Panc1 (cell line): ENCODE measurements at places on chromosomes 7 and 10.

- H3K27ac ChIP-seq, result no peak overlapping the region
- no peaks in the 10 kb centered on the region for H3K36me3 ChIP-seq
- H3K27me3 ChIP-seq, result no peaks in the 10 kb centered on the region
- no peak overlapping the region for H3K4me3 ChIP-seq
These were observed 1284.1 kb upstream of the AUTS2 start for GRCh38 chr7:68314208-68314607.

GRCh38 chr7:22386865-22387264, 29.9 kb upstream of the RAPGEF5 start:
- no peaks in the 10 kb centered on the region for H3K4me1 ChIP-seq
- H3K36me3 ChIP-seq, result no peaks in the 10 kb centered on the region
- no peak for DNase-seq
- H3K27me3 ChIP-seq, result no peaks in the 10 kb centered on the region; the same call in 1 of the 2 replicates
- no peak overlapping the region for H3K4me3 ChIP-seq
- H3K27ac ChIP-seq, result no peak overlapping the region

DNA sequence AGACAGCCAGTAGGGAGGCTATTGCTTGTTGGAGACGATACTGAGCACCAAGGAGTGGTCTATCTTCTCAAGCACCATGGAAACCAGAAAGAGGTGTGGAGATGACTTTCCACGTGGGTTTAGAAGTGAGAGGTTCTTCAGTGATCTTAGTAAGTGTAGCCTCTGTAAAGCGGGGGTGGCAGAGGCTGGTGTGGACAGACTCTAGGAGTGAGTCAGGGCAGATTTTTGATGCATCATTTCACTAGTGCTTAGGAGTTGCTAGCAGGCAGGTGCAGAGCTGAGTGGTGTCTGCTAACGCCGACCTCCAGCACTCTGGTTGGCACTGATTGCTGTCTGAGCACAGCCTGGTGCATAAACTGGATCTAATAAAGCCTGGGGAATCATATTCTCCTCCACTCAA, 78.4 kb upstream of the ADO start:
- H3K36me3 ChIP-seq, result no peaks in the 10 kb centered on the region
- H3K27ac ChIP-seq, result no peak overlapping the region
- no peak for DNase-seq
- H3K4me3 ChIP-seq, result no peak overlapping the region
- no peaks in the 10 kb centered on the region for H3K4me1 ChIP-seq
- H3K27me3 ChIP-seq, result peaks cover 45% of the 10 kb centered on the region

- DNase-seq, result no peak
- H3K4me3 ChIP-seq, result no peak overlapping the region
- peaks cover 3% of the 10 kb centered on the region; the same call in 1 of the 2 replicates for H3K27me3 ChIP-seq
- H3K4me1 ChIP-seq, result no peaks in the 10 kb centered on the region
These were observed 39.9 kb downstream of the RAMP3 start for GRCh38 chr7:45197461-45197860.

GRCh38 chr10:93553482-93554315, 12.8 kb upstream of the FFAR4 start:
- H3K4me1 ChIP-seq, result no peaks in the 10 kb centered on the region
- H3K36me3 ChIP-seq, result no peaks in the 10 kb centered on the region
- H3K27me3 ChIP-seq, result no peaks in the 10 kb centered on the region
- no peak overlapping the region for H3K27ac ChIP-seq
- H3K4me3 ChIP-seq, result no peak overlapping the region

DNA sequence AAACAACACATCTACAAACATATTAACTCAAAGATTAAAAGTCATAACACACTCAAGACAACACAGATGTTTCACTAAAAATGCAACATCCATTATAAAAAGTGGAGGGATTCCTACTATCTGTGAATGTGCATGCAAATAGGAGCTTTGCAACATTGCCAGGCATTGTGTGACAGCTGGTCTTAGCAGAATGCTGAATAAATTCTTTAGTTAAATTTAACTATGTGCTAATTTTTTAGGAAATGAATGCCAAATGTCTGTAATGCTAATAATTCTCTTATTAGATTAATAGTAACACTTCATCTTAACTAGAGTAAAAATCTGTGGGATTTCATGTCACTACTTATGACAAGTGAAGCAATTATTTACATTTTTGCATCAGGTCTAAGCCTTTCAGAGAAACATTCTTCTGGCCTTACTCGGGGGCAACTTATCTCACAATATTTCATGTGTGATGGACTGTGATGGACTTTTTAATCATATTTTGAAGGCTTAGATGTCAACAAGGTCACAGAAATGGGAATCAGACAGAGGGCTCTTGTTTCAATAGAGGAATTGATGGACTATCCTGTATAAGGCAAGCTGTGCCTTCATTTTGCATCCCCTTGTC, 524.6 kb upstream of the KCND2 start:
- H3K27ac ChIP-seq, result no peak overlapping the region
- DNase-seq, result no peak
- no peaks in the 10 kb centered on the region for H3K36me3 ChIP-seq
- H3K27me3 ChIP-seq, result no peaks in the 10 kb centered on the region

DNA sequence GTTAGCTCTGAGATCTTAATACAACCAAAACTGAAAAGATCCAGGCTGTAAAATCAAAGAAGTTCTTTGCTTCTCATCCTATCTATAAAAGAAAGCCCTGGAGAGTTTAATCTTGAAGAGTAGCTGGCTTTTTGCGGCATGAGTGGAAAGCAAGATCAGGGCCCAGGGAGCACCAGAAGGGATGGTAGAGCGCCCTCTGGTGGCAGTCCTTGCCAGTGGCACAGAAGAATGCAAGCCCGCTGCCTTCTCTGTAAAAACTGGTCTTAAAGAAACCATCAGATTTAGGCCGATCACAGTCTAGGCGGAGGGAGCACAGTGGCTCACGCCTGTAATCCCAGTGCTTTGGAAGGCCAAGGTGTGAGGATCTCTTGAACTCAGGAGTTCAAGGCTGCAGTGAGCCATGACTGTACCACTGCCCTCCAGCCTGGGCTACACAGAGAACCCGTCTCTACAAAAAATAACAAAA, 35.6 kb downstream of the CPN1 start:
- DNase-seq, result peak; percentile 72
- peak overlapping the region; percentile 44; the same call in 1 of the 2 replicates for H3K27ac ChIP-seq
- no peaks in the 10 kb centered on the region for H3K27me3 ChIP-seq
- H3K4me1 ChIP-seq, result peaks cover 26% of the 10 kb centered on the region
- H3K36me3 ChIP-seq, result no peaks in the 10 kb centered on the region
- no peak overlapping the region for H3K4me3 ChIP-seq

GRCh38 chr10:18473424-18474117, 177.8 kb downstream of the NSUN6 start:
- no peak for DNase-seq
- no peaks in the 10 kb centered on the region for H3K36me3 ChIP-seq
- no peak overlapping the region for H3K27ac ChIP-seq
- H3K27me3 ChIP-seq, result no peaks in the 10 kb centered on the region

DNA sequence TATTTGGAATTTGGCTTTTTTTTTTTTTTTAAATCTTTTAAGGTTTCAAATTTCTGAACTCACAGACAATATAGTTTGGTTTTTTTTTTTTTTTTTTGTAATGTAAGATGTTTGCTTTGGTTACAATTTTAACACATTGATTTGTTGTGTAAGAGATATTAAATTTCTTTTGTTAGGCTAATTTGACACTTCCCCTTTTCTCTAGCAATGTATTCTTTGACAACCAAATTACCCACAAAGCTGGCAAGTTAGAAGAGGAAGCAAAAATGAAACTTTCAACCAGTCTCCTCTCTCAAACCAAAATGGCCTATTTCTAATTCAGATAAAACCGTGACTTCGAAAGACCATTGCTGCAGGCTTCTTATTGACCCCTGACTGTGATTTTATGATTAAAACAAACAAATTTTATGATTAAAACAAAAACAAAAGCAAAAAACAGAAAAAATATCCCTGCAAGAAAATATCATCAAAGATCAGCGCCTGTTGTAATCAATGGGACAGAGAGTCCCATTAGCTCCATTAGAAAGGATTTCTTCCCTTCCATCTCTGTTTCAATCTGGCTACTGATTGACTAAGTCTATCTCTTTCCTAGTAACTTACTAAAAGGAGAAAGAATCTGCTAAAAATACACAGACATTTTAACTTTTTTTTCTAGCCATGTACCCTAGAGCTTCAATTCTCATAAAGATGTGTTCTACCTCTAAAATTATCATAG, 489.2 kb downstream of the MDFIC start:
- H3K27ac ChIP-seq, result no peak overlapping the region
- no peaks in the 10 kb centered on the region for H3K36me3 ChIP-seq
- no peaks in the 10 kb centered on the region for H3K27me3 ChIP-seq
- no peak for DNase-seq
- no peaks in the 10 kb centered on the region for H3K4me1 ChIP-seq
- H3K4me3 ChIP-seq, result no peak overlapping the region

DNA sequence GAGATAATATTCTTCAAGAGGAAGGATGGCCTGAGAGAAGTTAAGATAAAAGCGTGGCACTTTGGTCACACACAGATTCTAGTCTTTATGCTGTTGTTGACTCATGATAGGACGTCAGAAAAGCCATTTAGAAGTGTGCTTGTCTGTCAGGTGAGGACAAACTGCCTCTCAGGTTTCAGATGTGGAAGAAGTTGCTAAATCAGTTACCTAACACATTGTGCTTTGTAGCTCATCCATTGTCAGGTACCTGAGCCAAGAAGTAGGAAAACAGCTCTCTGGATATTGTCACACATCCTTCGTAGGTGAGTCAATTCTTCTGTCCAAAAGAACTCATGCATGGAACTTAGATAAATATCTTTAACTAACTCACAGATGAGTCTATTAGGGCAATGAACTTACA, 49.5 kb upstream of the PHYHIPL start:
- H3K4me3 ChIP-seq, result no peak overlapping the region
- no peaks in the 10 kb centered on the region for H3K36me3 ChIP-seq
- H3K4me1 ChIP-seq, result no peaks in the 10 kb centered on the region
- no peak overlapping the region for H3K27ac ChIP-seq
- DNase-seq, result no peak

DNA sequence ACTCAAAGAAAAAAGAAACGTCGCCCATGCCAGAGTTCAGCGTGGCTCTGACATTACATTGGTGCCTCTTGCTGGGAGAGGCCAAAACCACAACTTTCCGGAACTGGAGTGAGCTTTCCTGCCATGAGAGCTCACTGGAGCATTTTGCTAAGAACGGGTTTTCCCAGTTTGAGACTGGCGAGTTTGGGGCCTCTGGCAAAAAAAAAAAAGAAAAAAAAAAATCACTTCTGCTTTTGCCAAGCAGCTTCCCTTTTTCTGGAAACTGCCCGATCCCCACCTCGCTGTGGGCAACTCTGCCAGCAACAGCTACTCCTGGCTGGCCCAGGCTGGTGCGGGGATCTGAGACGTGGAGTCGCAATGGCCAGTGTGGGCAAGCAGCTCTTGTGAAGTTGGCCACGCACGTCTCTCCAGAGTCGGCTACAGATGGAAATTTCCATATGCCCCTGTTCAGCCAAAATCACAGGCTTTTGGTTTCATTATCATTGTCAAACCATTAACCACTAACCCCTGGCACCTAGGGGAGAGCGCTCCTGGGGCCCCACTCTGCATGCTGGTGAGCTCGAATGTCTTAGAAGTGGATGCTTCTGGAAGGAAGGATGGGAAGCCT, 25.7 kb downstream of the PRKAG2 start:
- no peak overlapping the region for H3K27ac ChIP-seq
- no peaks in the 10 kb centered on the region for H3K36me3 ChIP-seq
- no peak for DNase-seq
- no peak overlapping the region; the same call in 1 of the 2 replicates for H3K4me3 ChIP-seq

GRCh38 chr10:103666087-103666761, 172.7 kb downstream of the NEURL1 start:
- H3K27me3 ChIP-seq, result no peaks in the 10 kb centered on the region
- no peaks in the 10 kb centered on the region for H3K36me3 ChIP-seq
- no peak overlapping the region for H3K4me3 ChIP-seq
- no peak overlapping the region for H3K27ac ChIP-seq
- DNase-seq, result no peak

DNA sequence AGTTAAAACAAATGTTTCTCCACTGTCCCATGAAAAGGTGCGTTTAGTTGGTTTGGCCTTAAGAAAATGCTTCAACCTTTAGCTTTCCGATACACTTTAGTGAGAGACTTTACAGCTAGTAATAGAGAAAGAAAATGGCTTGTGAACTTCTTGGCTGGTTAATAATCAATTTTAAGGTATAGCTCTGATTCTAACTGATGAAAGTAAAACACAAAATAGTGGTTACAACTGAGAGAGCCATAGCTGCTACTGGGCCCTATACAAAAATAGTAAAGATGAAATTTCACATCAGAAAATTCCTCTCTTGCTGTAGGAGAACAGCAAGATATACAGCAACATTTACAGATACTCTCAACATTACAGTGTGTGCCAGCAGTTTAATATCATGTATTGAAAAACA, 371.4 kb downstream of the PHTF2 start:
- H3K4me3 ChIP-seq, result no peak overlapping the region
- no peaks in the 10 kb centered on the region for H3K36me3 ChIP-seq
- no peaks in the 10 kb centered on the region; the same call in 1 of the 2 replicates for H3K27me3 ChIP-seq
- H3K4me1 ChIP-seq, result no peaks in the 10 kb centered on the region
- no peak for DNase-seq

- H3K36me3 ChIP-seq, result no peaks in the 10 kb centered on the region; the same call in 1 of the 2 replicates
- H3K4me1 ChIP-seq, result peaks cover 44% of the 10 kb centered on the region
- peak within 1 kb of the TSS; percentile 93 for H3K27ac ChIP-seq
These were observed at the start of gene UBTD1 for GRCh38 chr10:97498841-97499560. Gene UBTD1, plus strand, starts transcription at chr10:97498924. Its CDS starts 280 bp downstream, at chr10:97499204.

- no peaks in the 10 kb centered on the region for H3K27me3 ChIP-seq
- no peak overlapping the region for H3K4me3 ChIP-seq
- no peak overlapping the region for H3K27ac ChIP-seq
- H3K36me3 ChIP-seq, result no peaks in the 10 kb centered on the region
These were observed 35.3 kb downstream of the COG5 start for GRCh38 chr7:107528461-107528860.

DNA sequence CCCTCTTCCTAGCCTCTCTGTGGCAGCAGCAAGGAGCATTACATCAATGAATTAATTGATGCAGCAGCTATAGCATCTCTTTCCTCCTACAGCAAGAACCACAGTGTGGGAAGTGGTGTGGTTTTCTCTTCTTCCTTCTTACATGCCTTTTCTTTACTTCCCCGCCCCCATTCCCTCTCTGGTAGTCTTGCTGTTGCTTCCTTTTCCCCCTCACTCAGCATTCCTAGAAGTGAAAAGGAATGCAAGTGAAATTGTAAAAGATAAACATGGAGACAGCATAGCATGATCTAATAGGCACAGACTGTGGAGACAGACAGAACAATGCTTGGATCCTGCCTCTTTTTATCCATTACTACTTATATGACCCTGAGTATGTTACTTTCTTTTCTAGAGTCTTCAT, 370.5 kb upstream of the BMPER start:
- H3K27me3 ChIP-seq, result no peaks in the 10 kb centered on the region
- no peaks in the 10 kb centered on the region for H3K4me1 ChIP-seq
- no peaks in the 10 kb centered on the region for H3K36me3 ChIP-seq
- no peak for DNase-seq

- H3K36me3 ChIP-seq, result no peaks in the 10 kb centered on the region
- H3K27me3 ChIP-seq, result no peaks in the 10 kb centered on the region
- H3K4me1 ChIP-seq, result no peaks in the 10 kb centered on the region
- H3K4me3 ChIP-seq, result no peak overlapping the region
These were observed 75.7 kb downstream of the LYZL2 start for GRCh38 chr10:30553626-30554439.

GRCh38 chr7:121366852-121367431, 29.2 kb downstream of the FAM3C start:
- no peak overlapping the region for H3K27ac ChIP-seq
- no peak overlapping the region for H3K4me3 ChIP-seq
- H3K27me3 ChIP-seq, result no peaks in the 10 kb centered on the region
